ENCODE measurements at places on chromosomes 1 and 21.

DNA sequence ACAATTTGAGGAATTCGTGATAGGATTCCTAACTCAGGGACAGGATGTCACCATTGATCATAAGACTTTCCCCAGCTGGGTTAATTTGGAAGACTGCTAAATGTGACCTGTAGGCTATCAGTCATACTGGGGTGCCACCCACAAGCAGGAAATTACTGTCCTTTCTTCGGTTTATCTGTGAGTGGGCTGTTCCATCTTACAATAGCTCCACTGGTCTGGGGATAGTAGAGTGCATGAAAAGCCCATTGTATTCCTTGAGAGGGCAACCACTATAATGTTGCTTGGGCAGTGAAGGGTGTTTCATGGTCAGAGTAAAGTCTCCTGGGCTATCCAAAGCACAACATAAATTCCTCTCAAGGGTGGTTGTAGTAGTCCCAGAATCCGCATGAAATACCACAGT lies 1523.0 kb upstream of the B3GALT2 start:
- no peak for DNase-seq

DNA sequence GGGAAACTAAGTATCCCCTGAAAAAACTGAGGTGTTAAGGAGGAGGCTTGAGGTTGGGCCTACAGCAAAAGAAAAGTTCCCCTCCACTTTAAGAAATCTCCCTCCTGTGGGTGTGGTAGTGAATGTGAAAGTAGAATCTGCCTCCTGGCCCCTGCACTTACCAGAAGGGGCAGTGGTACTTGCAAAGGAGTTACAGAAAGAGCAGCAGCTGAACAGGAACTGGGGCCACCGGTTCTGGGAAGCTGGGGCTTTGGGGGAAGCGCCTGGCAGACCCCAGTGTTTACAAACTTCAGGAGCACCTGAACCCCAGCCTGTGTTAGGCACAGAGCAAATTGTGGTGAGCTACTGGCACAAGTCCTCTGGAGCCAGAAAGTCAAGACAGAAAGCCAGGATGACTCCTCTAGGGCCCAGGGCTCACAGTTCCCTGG lies 250.2 kb upstream of the FGGY start:
- no peak for DNase-seq

DNA sequence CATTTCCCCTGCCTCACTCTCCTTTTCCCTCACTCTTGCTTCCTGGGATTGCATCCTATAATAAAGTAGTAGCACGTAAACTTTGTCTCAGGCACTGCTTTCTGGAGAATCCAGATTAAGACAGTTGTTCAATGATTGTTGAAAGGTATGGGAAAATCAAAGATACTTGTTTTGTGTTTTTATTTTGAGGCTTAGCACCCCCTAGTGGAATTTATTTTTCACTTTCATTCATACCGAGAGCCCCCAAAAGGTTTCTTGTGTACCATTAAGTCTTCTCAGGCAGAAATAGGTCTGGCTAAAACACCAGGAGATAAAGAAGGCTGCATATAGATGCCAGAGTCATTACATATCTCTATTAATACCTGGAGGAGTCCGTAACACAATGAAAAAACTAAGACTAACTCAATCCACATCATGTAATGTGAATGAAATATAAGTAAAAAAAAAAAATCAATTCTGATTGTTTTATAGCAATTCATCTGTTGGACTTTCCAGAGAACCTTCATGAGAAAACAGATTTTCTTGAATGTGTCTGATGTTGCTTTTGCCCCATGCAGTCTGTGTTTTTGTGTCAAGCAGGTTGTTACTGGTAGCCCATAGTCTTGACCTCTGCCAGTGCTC lies 103.5 kb downstream of the RPE65 start:
- peak; percentile 34 for DNase-seq

GRCh38 chr1:1331068-1331965 lies at the start of gene TAS1R3:
Gene TAS1R3, plus strand, starts transcription at chr1:1331280. Its CDS starts 66 bp downstream, at chr1:1331346.
- no peak for DNase-seq

DNA sequence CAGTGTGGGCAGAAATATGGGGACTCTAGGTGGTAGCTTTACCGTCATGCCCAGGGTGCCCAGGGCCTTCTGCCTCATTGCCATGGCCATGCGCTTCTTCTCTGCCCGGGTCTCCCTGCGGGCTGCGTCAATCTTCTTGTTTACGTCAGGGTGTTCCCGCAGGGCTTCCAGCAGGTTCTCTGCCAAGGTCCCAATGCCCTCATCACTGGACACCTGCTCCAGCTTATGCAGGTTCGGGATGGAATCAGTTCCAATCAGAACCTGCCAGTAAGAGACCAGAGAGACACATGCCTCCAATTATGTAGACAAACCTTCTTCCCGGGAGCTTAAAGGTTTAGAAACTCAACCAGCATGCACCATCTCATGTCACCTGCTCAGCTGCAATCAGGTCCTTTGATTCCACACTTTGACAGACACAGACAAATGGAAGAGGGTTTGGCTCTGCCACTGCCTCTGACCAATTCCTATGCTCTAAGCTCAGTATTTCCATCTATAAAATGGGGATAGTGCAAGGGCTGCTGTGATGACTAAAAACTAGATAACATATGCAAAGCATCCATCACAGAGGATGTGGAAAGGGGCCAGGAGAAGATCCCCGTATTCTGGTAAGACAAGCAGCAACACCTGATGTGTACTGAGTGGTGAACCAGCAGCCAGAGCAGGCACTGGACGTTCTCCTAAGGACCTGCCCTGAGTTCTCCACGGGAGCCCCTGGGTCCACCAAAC lies 121.2 kb downstream of the UBR4 start:
- DNase-seq: no peak

DNA sequence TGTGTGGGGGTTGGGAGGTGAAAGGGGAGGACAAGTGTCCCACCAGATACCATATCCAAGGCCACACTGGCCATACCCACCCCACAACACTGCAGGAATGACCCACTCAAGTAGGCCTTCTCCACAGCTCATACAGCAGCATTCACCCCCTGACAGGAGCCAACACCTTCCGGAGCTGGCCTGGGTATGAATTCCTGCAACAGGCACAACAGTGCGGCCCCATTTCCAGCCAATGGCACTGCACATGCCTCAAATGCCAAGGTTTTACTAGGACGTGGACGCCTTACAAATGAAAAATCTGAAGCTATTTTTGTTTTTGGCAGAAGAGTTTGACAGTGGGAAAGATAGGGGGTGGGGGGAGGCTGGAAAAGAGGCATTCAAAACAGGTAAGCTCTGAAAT lies 2.0 kb downstream of the KCND3 start:
- DNase-seq: no peak

GRCh38 chr1:200258447-200259375 lies 151.1 kb downstream of the ZNF281 start:
- DNase-seq: peak; percentile 48

GRCh38 chr1:79976287-79976686 lies 969.8 kb upstream of the ADGRL4 start:
- DNase-seq: peak; percentile 9

DNA sequence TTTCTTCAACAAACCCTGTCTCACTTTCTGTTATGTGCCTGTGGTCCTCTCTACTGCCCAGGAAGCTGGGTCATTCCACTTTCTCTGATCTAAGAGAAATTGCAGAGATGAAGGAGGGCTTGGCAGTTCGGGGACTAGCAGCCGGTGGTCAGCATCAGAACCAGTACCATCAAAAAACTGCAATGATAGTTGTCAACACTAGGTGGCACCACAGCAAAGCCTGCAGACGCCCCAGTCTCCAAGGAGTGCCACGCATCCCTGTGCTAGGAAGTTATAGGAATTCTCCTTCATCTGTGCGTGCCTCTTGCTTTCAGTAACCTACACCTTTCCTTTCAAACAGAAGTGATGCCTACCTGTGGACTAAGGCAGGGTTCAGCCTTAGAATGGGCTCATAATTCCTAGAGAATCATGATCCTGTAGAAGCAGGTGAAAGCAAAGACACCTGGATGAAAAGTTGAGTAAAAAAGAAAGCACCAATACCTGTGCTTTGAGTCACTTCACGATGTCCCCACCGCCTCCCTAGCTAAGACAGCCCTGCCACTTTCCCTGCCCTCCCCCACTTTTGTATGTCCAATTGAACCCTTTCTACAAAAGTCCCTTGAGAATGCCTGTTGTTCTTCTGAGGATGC lies 129.2 kb downstream of the ADAMTS1 start:
- DNase-seq: peak; percentile 65

- DNase-seq: no peak
Measured at GRCh38 chr21:40276001-40276400, 408.8 kb downstream of the PCP4 start.

GRCh38 chr1:9598316-9598700 lies 9.6 kb downstream of the TMEM201 start:
- no peak for DNase-seq

GRCh38 chr1:82449506-82450057 lies 648.8 kb downstream of the ADGRL2 start:
- DNase-seq: no peak

- no peak for DNase-seq
Measured at GRCh38 chr21:40685141-40685540, 161.8 kb downstream of the DSCAM start.

- DNase-seq: no peak
Measured at GRCh38 chr1:55636696-55637095, 421.5 kb upstream of the USP24 start.

DNA sequence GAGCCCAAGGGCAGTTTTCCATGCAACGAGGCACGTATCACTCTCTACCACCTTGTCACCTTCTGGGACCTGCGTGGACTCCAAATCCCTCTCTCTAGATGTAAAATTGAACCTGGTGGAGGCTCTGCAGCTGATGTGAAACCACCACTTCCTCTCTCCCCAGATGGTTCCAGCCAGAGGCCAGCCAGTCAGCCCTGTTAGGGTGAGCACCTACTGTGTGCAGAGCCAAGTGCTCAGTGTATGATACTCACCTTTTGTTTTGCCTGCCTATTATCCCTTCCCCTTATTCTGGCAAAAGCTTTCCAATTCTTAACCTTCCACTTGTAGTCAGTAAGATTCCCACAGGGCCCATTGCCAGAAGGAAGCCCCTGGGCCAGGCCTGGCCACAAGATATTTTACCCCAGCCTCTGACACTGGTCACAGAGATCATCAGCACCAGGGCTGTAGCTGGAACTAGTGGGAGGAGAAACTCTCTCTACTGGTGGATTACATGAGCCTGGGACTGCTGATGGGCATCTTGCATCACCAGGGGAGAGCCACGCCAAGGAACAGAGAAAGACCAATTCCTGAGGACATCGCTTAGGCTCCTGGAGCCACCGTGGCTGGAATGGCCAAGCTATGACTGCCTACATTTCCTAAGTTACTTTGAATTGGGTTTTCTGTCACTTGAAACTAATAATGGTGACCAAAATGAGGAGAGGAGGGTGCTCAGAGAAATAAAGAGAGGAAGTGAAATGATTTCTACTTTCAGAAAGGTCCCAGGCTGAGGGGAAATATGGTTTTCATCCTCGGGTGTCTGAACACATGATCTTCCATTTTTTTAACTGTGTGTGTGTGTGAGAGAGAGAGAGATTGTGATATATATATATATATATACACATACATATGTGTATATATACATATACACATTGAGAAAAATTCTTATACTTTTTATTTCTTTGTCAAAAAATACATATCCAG lies 26.6 kb upstream of the RD3 start:
- DNase-seq: no peak

All from epithelial cell of esophagus (primary cell).